ENCODE measurements at places on chromosomes 1 and 21.

GRCh38 chr1:34250342-34250741 lies 73.6 kb downstream of the C1orf94 start:
- DNase-seq = no peak

- no peak for DNase-seq
Measured at GRCh38 chr1:111980686-111981085, 8.8 kb downstream of the KCND3 start.

DNA sequence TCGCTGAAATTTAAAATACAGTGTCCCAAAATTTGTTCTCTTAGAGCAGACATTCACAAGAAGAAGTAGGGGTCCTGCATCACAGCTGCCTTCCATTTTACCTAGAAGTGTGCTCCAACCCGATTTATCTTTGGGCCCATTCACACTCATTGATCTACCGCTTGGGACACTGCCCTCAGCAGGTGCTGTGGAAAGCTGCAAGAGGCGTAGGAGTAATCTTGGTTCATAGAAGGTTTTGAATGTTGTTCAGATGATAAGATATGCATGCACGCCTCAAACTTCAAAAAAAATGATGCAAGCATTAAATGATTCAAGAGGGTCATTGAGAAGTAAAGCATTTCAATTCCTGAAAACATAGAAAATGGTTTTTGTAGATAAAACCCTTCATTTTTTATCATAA lies 18.6 kb upstream of the C1orf105 start:
- no peak for DNase-seq

DNA sequence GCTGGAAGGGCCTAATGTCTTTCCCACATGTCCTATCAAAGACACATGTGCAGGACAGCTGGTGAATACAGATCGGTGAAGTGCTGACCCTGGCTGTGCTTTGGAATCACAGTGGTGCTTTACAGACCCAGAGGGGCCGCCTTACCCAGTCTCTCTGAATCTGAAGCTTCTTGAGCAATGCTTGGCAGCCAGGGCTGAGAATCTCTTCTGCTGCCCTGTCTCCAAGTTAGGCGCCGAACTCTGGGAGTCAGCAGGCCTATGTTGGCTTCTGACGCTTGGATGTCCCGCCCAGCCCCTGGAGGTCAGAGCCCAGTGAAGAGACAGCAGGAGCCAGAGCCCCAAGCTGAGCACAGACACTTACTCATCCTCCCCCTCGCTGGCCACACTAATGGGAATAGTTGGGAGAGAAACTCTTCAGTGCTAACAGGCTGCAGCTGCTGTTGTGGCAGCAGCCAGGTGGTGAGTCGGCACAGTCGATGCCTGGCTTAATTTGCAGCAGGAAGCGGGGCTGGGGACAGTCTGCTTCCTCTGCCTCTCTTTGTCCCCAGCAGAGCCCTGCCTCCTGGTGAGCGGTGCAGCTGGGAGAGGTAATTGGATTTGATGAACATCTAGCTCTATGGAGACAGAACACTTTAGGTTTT lies 68.1 kb downstream of the URB2 start:
- peak; percentile 44 for DNase-seq

DNA sequence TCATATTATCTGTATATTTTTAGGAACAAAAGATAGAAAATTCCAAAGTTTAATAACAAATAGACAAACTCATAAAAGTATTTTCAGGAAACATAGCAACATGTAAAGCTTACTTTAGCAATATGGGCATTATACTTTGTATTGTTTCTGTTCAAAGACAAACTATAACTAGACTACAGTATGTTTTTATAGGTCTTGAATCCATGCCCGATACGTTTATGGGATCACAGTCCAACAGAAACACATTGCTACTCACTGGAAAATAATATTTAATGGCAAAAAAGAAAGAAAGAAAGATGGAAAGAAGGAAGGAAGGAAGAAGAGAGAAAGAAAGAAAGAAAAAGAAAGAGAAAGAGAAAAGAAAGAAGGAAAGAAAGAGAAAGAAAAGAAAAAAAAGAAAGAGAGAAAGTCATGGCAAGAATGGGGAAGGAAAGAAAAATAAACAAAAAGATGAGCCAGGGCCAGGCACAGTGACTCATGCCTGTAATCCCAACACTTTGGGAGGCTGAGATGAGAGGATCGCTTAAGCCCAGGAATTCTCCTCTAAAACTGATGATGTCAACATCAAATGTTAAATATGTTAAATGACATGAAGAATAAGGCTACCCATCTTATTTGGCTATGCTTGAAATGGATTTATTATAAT lies 32.7 kb downstream of the TM2D1 start:
- no peak for DNase-seq

- DNase-seq = no peak
Measured at GRCh38 chr1:240808381-240808780, 196.4 kb upstream of the GREM2 start.

GRCh38 chr1:29687601-29688244 lies 451.4 kb downstream of the PTPRU start:
- no peak for DNase-seq

DNA sequence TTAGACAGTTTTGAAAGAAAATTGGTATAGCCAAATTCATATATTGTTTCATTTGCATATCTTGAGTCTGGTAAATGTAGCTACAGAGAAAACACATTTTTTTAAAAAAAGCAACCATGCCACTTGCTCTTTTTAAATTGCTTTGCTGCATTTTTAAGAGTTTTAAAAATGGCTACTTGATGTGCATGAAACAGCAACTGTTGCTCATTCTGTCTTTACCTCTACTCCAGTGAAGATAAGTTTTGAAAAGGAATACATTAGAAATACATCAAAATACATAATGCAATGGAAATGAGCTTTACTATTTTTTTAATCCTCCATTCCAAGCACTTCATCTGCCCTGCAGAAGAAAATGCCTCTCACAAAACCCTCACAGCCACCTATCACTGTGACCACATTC lies 95.5 kb downstream of the IFI44 start:
- DNase-seq = no peak

Data from GM04504 (cell line).